Neural crest cell (in vitro differentiated cells): ENCODE measurements at places on chromosomes 16 and 17.

DNA sequence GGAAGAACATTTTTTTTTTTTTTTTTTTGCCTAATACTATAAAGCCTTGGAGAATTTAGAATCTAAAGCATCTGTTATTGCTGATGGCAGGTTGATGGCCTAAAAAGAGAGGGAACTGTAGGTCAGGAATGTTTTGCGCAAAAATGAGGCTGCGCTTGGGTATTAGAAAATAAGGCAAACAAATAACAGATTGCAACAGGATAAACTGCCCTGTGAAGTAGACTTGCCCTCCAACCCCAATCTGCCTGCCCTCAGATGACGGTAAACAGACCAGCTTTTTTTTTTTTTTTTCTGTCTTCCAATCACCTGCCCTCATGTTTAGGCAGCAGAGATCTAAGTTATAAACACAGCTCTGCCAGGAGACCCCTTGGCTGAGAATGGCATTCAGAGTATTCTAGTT lies 3.8 kb upstream of the DHX8 start:
- DNase-seq, result no peak

- DNase-seq, result no peak
Measured at GRCh38 chr17:82691714-82692113, 6.8 kb downstream of the RAB40B start.

- no peak for DNase-seq
Measured at GRCh38 chr16:13958474-13958873, 38.5 kb downstream of the ERCC4 start.

GRCh38 chr16:50209546-50210265 lies 56.6 kb downstream of the TENT4B start:
- DNase-seq, result no peak

DNA sequence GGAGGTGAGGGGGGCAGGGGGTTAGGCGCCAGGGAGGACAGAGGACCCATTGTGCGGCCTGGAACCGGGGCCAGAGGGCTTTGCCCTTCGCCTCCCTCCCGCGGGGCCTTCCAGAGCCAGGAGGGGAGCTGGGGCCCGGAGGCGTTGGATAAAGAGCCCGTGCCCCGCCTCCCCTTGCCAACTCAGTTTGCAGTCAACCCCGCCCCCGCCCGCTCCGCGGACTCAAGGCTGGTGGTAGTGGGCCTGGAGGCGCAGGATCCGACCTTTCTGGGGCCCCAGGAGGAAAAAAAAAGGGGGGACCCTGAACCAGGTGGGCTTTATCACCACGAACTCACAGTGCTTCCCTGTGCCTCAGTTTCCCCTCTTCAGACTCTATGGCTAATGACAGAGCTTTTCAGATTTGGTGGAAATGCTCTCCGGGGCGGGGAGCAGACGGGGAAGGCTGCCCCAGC lies 2.0 kb upstream of the SPHK1 start:
- DNase-seq, result peak; percentile 85

- DNase-seq, result no peak
Measured at GRCh38 chr16:10805334-10805733, 13.3 kb downstream of the TVP23A start.

GRCh38 chr16:58732545-58733247 lies 1.4 kb downstream of the GOT2 start:
- DNase-seq, result no peak

GRCh38 chr16:27506771-27507170 lies 42.9 kb downstream of the GTF3C1 start:
- no peak for DNase-seq

DNA sequence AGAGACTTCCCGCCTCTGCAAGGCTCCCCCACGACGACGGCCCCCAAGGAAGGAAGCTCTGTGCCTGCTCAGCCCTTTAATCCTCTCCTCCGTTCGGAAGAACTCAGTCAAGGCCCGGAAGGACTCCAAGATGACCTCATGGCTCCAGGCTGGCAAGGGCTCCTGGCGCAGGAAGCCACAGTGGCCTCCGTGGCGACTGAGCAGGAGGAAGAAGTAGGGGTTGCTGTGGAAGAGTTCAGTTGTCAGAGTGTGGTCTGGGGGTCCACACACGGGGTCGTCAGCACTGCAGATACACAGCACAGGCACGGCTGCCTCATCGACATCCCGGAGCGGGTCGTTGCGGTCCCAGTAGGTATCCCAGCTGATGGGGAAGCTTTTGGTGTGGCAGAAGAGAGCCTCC lies 4.2 kb downstream of the ABHD15 start:
- DNase-seq, result no peak

- DNase-seq, result no peak
Measured at GRCh38 chr17:41915566-41915965, 3.2 kb downstream of the ACLY start.
